ENCODE measurements at places on chromosomes 2 and 18.

DNA sequence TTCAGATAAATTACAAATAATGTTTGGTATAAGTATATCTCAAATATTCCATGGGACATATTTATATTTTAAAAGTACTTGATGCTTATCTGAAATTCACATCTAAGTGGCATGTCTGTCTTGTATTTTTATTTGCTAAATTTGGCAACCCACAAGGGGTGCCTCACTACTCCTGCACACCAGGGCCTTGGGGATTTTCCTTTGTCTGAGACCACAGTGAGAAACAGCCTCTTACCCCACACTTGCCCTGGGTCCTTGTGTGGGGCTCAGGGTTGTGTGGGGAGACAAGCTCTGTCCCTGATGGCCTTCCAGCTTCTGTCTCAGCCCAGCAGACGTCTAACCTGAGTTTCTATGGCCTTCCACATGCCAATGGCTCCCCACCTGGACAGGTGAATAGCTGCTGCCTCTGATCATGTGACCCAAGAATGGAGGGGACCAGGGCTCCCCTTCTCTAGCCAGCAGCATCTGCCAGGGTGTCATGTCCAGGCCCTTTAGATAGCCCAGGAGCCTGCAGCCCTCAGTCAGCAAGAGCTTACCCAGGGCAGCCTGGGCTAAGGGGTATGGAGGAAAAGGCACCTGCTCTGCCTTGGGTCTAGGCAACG lies 49.5 kb upstream of the MRPL33 start:
- peaks cover 27% of the 10 kb centered on the region for H3K4me1 ChIP-seq
- H3K27me3 ChIP-seq, result no peaks in the 10 kb centered on the region
- DNase-seq, result no peak
- H3K36me3 ChIP-seq, result no peaks in the 10 kb centered on the region

DNA sequence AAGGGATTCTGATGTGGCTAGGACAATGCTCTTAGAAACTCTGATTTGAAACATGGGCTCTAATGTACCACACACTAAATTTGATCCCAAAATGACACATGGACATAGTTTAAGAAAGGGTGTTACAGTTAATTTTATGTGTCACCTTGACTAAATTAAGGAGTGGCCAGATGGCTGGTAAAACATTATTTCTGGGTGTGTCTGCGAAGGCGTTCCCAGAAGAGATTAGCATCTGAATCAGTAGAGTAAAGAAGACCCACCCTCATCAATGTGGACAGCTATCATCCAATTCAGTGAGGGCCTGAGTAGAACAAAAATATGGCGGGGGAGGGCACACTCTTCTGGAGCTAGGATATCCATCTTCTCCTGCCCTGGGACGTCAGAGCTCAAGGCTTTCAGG lies 283.1 kb upstream of the CHAC2 start:
- no peak for DNase-seq
- no peak overlapping the region for H3K4me3 ChIP-seq
- no peaks in the 10 kb centered on the region for H3K27me3 ChIP-seq

- peaks cover 2% of the 10 kb centered on the region for H3K4me1 ChIP-seq
- H3K4me3 ChIP-seq, result no peak overlapping the region
- DNase-seq, result no peak
- H3K27me3 ChIP-seq, result peaks cover 44% of the 10 kb centered on the region
- no peaks in the 10 kb centered on the region for H3K36me3 ChIP-seq
These were observed 1.1 kb downstream of the MYCN start for GRCh38 chr2:15941481-15941850.

DNA sequence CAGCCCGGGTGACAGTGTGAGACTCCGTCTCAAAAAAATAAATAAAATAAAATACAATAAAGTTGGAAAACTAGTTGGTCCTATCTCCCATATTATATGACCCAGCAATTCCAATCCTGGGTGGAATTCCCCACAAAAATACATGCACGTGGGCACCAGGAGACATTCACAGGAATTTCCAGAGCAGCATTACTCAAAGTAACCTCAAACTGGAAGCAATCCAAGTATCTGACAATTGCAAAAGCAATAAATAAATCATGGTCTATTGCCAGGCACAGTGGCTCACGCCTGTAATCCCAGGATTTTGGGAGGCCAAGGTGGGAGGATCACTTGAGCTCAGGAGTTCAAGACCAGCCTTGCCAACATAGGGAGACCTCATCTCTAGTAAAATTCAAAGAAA lies 101.2 kb upstream of the MAP4K4 start:
- H3K4me1 ChIP-seq, result no peaks in the 10 kb centered on the region
- DNase-seq, result no peak
- H3K27ac ChIP-seq, result no peak overlapping the region
- no peaks in the 10 kb centered on the region for H3K36me3 ChIP-seq

- H3K36me3 ChIP-seq, result no peaks in the 10 kb centered on the region
- DNase-seq, result no peak
- no peaks in the 10 kb centered on the region for H3K4me1 ChIP-seq
- no peak overlapping the region for H3K27ac ChIP-seq
- H3K4me3 ChIP-seq, result no peak overlapping the region
- no peaks in the 10 kb centered on the region for H3K27me3 ChIP-seq
These were observed 432.4 kb downstream of the FBXO15 start for GRCh38 chr18:73715210-73715670.

DNA sequence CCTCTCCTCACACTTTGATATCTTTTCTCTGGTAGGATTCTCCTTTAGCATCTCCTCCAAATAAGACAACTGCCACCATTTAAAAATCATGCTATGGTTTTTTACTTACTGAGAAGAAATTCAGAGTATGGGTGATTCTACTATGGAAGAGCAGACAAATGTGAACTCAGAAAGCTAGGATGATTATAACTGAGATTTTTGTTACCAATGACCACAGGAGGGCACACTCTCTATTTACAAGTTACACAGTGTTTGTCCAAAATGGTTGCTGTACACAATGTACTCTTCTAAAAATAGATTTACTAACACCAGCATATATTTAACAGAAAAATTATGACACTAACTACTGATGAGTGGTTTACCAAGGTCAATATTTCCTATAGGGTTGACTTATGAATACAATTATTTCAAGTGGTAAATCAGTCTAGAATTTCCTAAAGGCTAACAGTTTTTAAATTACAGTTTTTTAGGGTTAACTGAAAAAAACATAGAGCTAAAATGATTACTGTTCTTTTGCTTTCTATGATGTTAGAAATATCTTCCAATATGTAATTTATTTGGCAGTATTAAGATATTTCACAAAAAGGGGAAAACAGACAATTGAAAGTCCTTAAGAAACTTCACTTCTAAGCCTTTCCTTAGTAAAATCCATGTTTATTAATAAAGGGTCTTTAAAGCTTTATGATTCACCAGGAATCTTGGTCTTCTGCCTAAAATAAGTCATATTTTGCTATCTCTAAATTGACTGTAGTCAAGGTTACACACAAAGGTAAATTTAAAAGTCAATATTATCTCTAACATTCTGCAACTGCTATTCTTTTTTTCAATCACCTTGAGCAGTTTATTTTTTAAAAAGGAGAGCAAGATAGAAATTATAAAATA lies 57.2 kb downstream of the MAP4K3 start:
- peak overlapping the region; percentile 13 for H3K27ac ChIP-seq
- H3K27me3 ChIP-seq, result no peaks in the 10 kb centered on the region
- H3K36me3 ChIP-seq, result no peaks in the 10 kb centered on the region
- no peak for DNase-seq
- peaks cover 3% of the 10 kb centered on the region for H3K4me1 ChIP-seq

DNA sequence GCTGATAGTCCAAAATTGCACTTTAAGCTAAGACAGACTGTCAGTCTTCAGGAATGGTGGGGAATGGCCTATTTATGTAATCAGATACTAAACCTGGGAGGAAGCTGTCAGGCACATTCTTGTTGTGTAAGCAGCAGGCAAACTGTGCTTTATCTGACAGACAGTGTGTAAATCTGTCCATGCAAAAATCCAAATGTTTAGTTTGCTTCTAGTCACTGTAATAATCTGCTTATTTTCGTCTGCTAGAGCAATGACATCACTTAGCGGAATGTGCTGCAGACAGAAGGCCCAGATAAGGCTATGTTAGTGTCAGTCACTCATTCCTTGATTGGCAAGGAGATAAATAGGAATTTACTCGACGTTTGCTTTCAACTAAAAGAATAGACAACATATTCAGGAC lies 263.5 kb downstream of the ZNF407 start:
- DNase-seq, result no peak
- no peaks in the 10 kb centered on the region for H3K4me1 ChIP-seq
- no peaks in the 10 kb centered on the region for H3K36me3 ChIP-seq
- no peak overlapping the region for H3K4me3 ChIP-seq
- H3K27ac ChIP-seq, result no peak overlapping the region

DNA sequence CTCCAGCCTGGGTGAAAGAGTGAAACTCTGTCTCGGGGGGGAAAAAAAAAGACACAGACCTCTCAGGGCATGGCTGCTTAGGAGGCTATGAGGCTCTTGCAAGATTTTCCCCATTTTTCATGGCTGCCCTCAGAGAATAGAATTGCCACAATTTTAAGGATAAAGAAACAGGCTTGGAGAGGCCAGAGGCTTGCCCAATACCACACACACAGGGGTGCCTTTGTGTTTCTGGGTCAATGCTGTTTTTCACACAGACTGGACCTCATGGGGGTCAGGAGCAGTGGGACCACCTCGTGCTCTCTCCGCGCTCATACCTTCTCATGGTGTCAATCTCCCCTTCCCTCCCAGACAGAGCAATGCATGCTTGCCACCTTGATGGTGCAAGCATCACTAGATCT lies 65.4 kb upstream of the ST3GAL5 start:
- no peak for DNase-seq
- peaks cover 17% of the 10 kb centered on the region for H3K4me1 ChIP-seq
- H3K27ac ChIP-seq, result no peak overlapping the region
- H3K27me3 ChIP-seq, result no peaks in the 10 kb centered on the region

GRCh38 chr2:71578767-71579342 lies 125.5 kb downstream of the DYSF start:
- H3K36me3 ChIP-seq, result no peaks in the 10 kb centered on the region
- H3K27me3 ChIP-seq, result no peaks in the 10 kb centered on the region
- H3K27ac ChIP-seq, result no peak overlapping the region

GRCh38 chr2:191670076-191670475 lies 7.9 kb upstream of the NABP1 start:
- no peak for DNase-seq
- peaks cover 6% of the 10 kb centered on the region for H3K4me1 ChIP-seq
- no peak overlapping the region for H3K4me3 ChIP-seq

DNA sequence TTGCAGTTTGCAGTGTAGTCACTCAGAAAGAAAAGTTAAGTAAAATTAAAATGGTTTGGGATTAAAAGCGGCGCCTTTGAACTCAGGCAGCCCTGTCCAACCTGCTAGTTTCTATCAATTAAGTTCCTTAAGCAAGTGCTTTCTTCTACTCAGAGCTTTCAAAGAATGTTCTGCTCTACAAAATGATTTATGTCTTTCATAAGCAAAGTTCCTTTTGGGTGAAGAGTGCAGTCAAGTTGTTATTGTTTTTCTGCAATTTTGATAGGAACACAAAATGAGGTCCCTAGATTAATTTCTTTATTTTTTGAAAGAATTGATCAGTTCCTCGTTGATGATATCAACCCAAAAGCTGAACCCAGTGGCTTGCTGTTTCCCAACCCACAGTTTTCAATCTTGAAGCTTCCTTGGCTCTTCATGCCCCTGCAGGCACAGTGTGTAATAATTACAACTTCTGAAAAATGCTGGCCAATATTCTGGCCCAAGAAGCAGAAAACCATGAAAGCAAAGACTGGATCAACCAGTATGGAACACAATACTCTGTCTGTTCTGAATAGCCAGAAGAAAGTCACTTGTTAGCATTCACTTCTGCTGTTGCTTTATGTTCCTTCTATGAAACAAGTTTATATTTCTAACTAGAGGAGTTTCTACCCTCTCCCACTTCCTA lies 89.1 kb downstream of the TGIF1 start:
- peaks cover 12% of the 10 kb centered on the region for H3K4me1 ChIP-seq
- H3K27ac ChIP-seq, result no peak overlapping the region
- no peaks in the 10 kb centered on the region for H3K27me3 ChIP-seq
- H3K4me3 ChIP-seq, result no peak overlapping the region
- no peak for DNase-seq

GRCh38 chr2:120989512-120990441 lies 254.1 kb downstream of the GLI2 start:
- H3K36me3 ChIP-seq, result no peaks in the 10 kb centered on the region
- no peak overlapping the region for H3K27ac ChIP-seq
- H3K27me3 ChIP-seq, result peaks cover 5% of the 10 kb centered on the region
- DNase-seq, result no peak
- H3K4me1 ChIP-seq, result no peaks in the 10 kb centered on the region

DNA sequence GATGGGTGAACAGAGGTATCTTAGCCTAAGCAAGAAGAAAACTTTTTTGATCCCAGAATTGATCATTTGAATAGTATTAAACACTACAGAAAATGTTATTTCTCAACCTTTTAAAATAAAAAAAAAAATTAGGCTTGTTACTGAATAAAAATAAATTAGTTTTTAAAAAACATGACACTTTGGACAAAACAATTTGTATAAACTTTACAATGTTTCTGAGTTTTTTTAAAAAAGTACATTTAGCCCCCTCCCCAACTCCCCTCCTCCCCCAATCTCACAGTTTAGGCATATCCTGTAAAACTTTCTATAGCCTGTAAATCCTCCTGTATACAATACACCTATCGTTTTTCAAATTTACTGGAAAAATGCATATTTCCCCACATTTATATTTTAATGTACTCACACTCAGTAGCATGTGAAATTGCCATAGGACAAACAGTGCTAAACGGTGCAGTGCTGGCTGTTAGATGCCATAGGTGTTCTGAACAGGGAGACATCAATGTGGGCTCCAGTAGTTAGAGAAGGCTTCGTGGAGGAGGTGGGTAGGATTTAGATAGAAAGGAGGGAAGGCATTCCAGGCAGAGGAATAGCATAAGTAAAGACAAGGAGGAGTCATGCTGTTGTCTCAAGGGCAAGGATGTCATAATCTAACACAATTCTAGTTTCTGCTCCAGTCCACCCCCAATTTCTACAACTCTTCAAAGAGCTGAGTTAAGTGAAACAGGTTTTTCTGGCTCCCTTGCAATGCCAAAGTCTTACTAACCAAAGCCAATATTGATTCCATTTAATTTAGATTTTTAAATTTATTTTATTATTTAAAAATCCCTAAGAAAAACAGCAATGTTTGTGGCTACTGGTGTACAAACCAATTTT lies 50.9 kb downstream of the SP3 start:
- H3K27ac ChIP-seq, result no peak overlapping the region
- DNase-seq, result no peak
- peaks cover 7% of the 10 kb centered on the region for H3K36me3 ChIP-seq
- H3K4me3 ChIP-seq, result no peak overlapping the region

- H3K4me3 ChIP-seq, result no peak overlapping the region
- H3K27me3 ChIP-seq, result peaks cover 8% of the 10 kb centered on the region
- H3K27ac ChIP-seq, result no peak overlapping the region
- no peak for DNase-seq
- H3K4me1 ChIP-seq, result no peaks in the 10 kb centered on the region
These were observed 22.9 kb upstream of the GPR55 start for GRCh38 chr2:230947908-230948365.

DNA sequence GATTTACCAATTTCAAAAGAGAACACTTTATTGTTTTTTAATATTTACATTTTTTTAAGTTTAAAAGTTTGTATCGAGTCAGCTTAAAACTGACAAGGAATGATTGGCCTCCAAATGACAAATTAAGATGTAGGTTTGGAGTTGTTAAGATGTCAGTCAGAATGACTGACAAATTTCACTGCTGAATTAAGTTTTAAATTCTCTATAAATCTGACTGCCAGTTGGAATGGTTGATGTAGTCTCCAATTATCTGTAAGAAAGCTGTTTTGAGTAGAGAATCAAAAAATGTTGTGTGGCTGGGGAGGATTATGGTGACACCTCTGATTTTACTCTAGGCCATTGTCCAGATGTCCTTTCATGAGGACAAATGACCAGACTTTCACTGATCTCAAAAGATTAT lies 165.3 kb upstream of the CDH20 start:
- no peaks in the 10 kb centered on the region for H3K4me1 ChIP-seq
- DNase-seq, result no peak
- no peak overlapping the region for H3K27ac ChIP-seq
- H3K27me3 ChIP-seq, result no peaks in the 10 kb centered on the region
